ENCODE measurements at places on chromosomes 13 and 19.

DNA sequence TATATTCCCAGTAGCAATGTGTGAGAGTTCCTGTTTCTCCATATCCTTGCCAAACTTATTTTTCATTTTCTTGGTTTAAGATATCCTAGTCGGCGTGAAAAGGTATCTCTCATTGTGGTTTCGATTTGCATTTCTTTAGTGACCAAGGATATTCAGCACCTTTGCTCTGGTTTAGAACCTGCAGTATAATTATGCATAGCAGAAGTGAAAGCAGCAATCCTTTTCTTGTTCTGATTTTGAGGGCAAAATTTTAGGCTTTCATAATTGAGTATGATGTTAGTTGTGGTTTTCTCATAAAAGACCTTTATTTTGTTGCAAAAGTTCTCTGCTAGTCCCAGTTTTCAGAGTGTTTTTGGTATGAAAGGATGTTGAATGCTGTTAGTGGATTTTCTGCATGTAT, 491.0 kb downstream of the FGF9 start:
- DNase-seq = no peak

GRCh38 chr19:28941833-28942232, 271.1 kb downstream of the UQCRFS1 start:
- DNase-seq = no peak

- DNase-seq = no peak
Observed at GRCh38 chr19:48943081-48943480, 9.6 kb downstream of the DHDH start.

- no peak for DNase-seq
Observed at GRCh38 chr19:48596679-48597465, 9.7 kb upstream of the SPACA4 start.

All from D721Med (cell line).